ENCODE measurements at places on chromosomes 11 and 22.
A peak's percentile ranks its signal among the peaks of the same experiment; 100 is the strongest.

DNA sequence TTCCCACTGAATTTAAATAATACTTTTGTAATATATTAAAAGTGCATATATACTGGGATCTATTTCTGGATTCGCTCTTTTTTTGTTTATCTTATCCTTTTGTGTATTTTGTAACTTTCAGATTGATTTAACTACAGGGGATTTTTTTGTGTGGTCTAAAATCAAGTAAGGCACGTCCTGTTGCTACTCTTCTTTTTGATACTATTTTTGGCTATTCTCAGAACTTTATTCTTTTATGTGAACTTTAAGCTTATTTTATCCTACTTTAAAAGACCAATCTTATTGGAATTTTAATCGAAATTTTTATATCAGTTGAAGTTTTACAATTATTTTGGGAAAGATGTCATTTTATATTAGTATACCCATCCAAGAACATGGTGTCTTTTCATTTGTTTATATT is 106.8 kb downstream of the UVRAG start:
- DNase-seq = no peak

DNA sequence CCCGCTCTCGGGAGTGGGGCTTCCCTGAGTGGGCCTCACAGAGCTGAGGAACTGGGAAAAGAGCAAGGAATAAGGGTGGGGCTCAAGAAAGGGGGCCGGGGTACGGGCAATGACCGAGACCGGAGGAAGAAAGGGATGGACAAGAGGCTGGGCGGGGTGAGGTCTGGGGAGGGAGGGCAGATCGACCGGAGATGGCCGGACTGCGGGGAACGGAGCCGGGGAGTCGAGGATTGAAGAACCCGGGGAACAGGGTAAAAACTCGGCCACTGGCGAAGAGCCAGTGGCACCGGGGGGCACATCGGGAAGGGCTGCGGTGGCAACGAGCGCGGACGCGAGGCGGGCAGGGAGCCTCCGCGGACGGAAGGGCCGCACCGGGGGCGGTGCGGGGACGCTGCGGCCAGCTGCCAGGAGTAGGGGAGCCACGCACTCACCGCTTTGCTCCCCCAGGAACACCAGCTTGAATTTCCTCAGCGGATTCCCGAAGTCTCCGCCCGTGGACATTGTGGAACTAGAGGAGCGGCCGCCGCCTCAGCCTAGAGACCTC is 667 bp downstream of the RAB6A start:
- DNase-seq = peak; percentile 20

GRCh38 chr11:77630157-77630710 is 7.4 kb downstream of the CLNS1A start:
- DNase-seq = no peak

GRCh38 chr11:38392176-38392575 is 1794.1 kb upstream of the RAG2 start:
- peak; percentile 1 for DNase-seq

GRCh38 chr11:19091366-19091765 is 25.6 kb upstream of the ZDHHC13 start:
- no peak for DNase-seq

- DNase-seq = no peak
These were observed 155.1 kb downstream of the DDX10 start for GRCh38 chr11:108819957-108820356.

GRCh38 chr11:118912742-118913410 is 12.8 kb downstream of the BCL9L start:
- DNase-seq = no peak

DNA sequence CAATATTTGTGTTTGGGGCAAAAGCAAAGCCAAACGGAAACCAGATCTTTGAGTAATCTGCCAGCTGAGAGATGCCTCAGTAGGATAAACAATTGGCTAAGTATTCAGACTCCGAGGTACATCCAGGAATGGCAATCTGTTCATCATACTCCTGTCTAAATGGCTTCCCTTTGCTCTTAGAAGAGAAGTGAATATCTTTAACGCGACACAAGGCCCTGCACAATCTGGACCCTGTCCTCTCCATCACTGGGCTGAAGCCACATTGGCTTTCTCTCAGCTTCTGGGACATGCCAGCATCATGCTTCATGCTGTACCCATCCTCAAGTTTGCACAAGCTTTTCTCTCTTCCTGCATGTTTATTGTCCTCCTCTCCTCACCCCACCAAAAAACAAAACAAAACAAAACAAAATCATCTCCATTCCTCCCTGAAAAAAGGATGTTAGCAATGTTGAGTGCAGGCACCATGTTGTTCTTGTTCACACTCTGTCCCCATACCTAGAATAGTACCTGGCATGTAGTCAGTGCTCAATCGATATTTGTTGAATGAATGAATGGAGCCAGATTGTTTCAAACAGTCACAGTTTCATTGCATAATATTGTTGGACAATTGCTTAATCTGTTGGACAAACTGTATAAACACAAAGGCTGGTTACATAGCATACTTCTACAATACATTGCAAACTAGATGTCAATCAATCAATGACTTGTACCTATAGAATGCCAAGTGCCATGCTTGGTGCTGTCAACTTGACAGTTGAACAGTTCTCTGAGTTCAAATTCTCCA is 38.2 kb upstream of the SESN3 start:
- DNase-seq = no peak

DNA sequence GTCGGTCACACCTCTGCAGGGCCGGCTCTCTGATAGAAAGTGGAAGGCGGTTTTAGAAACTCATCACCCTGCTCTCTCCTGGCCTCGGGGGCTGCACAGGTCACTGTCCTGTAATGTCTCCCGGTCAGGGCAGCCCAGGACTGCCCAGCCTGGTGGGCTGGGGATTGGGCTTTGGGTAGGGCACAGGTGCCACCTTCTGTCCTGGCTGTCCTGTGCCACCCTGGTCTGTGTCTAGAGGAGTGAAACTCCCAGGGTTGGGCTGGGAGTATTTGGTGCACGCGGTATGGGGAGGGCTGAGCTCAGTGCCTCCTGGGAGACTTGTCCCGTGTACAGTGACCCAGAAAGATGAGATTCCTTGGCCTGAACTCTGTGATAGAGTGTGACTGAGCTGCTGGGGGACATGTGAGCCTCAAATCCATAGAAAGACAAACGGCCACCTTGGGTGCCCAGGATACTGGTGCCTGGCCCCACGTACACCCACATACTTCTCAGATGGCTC is 17.8 kb downstream of the SART1 start:
- no peak for DNase-seq

DNA sequence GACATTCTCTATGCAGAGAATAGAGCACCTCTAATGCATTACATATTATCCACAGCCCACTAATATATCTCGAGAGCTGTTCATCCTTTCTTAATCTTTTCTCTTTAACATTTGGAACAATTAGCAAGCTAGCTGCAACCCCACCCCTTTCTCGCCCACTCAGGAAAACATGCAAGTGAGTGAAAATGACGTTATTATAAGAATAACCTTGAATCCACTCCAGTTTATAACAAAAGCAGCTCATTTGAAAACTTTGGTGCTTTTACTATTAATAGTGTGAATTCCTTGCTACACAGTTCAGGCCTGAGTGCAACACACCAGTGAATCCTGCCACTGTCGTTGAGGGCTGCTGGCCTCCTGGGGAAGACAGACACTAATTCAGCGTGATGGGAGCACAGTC is 63.3 kb upstream of the BMAL1 start:
- no peak for DNase-seq
